MCF 10A (cell line): ENCODE measurements at places on chromosomes 6 and 20. TPM values are rescaled to one million over a fixed set of nuclear protein-coding genes. Genes with fewer than 3 reads are reported as not detected.

FERMT1 gene
- 25.5 and 43.1 TPM in 2 replicates for total RNA-seq

MRPS18B gene
- total RNA-seq, result 120 and 127 TPM in 2 replicates

CLPSL1 gene
- not detected in 2 replicates for total RNA-seq

BMP6 gene
- 0.12 and 0.56 TPM in 2 replicates for total RNA-seq

- H3K4me1 ChIP-seq, result peaks cover 2% of the 10 kb centered on the region
- H3K4me3 ChIP-seq, result no peak overlapping the region
- no peak for DNase-seq
- no peak overlapping the region for H3K27ac ChIP-seq
Observed at GRCh38 chr6:77461796-77462195, 1.5 kb downstream of the HTR1B start.

- H3K27ac ChIP-seq, result no peak overlapping the region
- no peak overlapping the region for H3K4me3 ChIP-seq
- H3K4me1 ChIP-seq, result peaks cover 17% of the 10 kb centered on the region
- H3K36me3 ChIP-seq, result no peaks in the 10 kb centered on the region
- DNase-seq, result no peak
Observed at GRCh38 chr6:111739257-111739696, 133.6 kb upstream of the TRAF3IP2 start.

GRCh38 chr20:47318586-47319516 lies 37.6 kb downstream of the ZMYND8 start:
- H3K27me3 ChIP-seq, result no peaks in the 10 kb centered on the region
- H3K4me1 ChIP-seq, result peaks cover 60% of the 10 kb centered on the region
- peak overlapping the region; percentile 65 for H3K4me3 ChIP-seq
- peak overlapping the region; percentile 94 for H3K27ac ChIP-seq

DNA sequence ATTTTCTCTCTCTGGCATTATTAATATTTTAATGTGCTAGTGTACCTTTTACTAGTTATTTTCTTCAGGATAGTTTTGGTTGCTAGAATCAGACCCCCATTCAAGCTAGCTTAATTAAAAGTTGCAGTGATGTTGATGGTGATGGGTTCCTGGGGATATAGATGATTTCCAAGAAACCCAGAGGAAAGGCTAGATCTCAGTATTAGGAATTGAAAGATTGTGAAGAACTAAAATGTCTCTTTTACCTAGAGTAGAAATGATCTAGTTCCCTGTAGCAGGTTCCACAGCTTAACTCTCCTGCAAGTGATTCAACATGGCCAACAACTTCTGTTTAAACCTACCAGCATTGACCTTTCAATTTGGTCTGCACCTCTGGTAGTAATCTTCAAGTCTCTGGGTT lies 78.6 kb downstream of the DOK5 start:
- H3K27ac ChIP-seq, result no peak overlapping the region
- H3K36me3 ChIP-seq, result no peaks in the 10 kb centered on the region
- H3K4me3 ChIP-seq, result no peak overlapping the region

GRCh38 chr20:51525241-51526105 lies 17.0 kb downstream of the NFATC2 start:
- no peaks in the 10 kb centered on the region for H3K27me3 ChIP-seq
- no peak overlapping the region for H3K27ac ChIP-seq
- H3K4me1 ChIP-seq, result no peaks in the 10 kb centered on the region
